Dorsolateral prefrontal cortex (tissue), 122 donors: ENCODE measurements at places on chromosomes 4 and X. TPM values are rescaled to one million over a fixed set of nuclear protein-coding genes. Genes with fewer than 3 reads are reported as not detected.

Gene SSX4B
- total RNA-seq: not detected

Gene TKTL2
- 0.17 TPM for total RNA-seq

Gene KLHL13
- total RNA-seq: 8.0 TPM

Gene RHOXF2B
- total RNA-seq: not detected

Gene SPIN4
- 8.2 TPM for total RNA-seq

Gene PABPC5
- total RNA-seq: 2.8 TPM

Gene CHIC2
- total RNA-seq: 28.4 TPM

Gene SERTM2
- not detected for total RNA-seq

Gene NPY1R
- total RNA-seq: 26.2 TPM

Gene FMR1NB
- not detected for total RNA-seq

Gene GLRA2
- 2.8 TPM for total RNA-seq

Gene DGAT2L6
- total RNA-seq: not detected

Gene ARL9
- 0.46 TPM for total RNA-seq

Gene ENOPH1
- 64.5 TPM for total RNA-seq

Gene PARM1
- total RNA-seq: 73.0 TPM

Gene PCSK1N
- 444 TPM for total RNA-seq

Gene MAGEB1
- total RNA-seq: not detected

Gene CFAP97
- 35.7 TPM for total RNA-seq

Gene ALG13
- total RNA-seq: 56.2 TPM

Gene CDX4
- not detected for total RNA-seq

Gene PGAM4
- not detected for total RNA-seq

Gene PAGE1
- total RNA-seq: not detected

Gene CYTL1
- total RNA-seq: 2.0 TPM

Gene TRAM1L1
- 5.3 TPM for total RNA-seq

Gene NAA11
- total RNA-seq: not detected

Gene REELD1
- total RNA-seq: 0.49 TPM

Gene ITIH6
- total RNA-seq: not detected

Gene HHIP
- total RNA-seq: 61.5 TPM

Gene BBS12
- total RNA-seq: 5.7 TPM

Gene KLKB1
- 4.7 TPM for total RNA-seq

Gene PHEX
- 0.72 TPM for total RNA-seq

Gene NDST4
- 0.76 TPM for total RNA-seq

Gene RAB40AL
- total RNA-seq: 5.4 TPM

Gene POLN
- total RNA-seq: 34.4 TPM

Gene APEX2
- total RNA-seq: 7.0 TPM

Gene AKAP14
- total RNA-seq: 1.7 TPM

Gene SASH3
- total RNA-seq: 4.5 TPM

Gene ADAMTS3
- total RNA-seq: 5.4 TPM

Gene GPR119
- not detected for total RNA-seq

Gene ADH6
- total RNA-seq: not detected

Gene ADGRG4
- total RNA-seq: 0.04 TPM

Gene GYPA
- total RNA-seq: not detected

Gene STK26
- total RNA-seq: 1.5 TPM

Gene AFF2
- total RNA-seq: 34.6 TPM

Gene MAGEC1
- not detected for total RNA-seq

Gene STEEP1
- 28.4 TPM for total RNA-seq

Gene CSAG2
- not detected for total RNA-seq

Gene HPSE
- 1.7 TPM for total RNA-seq
